Activated CD4-positive, alpha-beta memory T cell treated with anti-CD3 and anti-CD28 coated beads for 36 hours (primary cell): ENCODE measurements at places on chromosomes 7 and 10. TPM values are rescaled to one million over a fixed set of nuclear protein-coding genes. Genes with fewer than 3 reads are reported as not detected.

DNA sequence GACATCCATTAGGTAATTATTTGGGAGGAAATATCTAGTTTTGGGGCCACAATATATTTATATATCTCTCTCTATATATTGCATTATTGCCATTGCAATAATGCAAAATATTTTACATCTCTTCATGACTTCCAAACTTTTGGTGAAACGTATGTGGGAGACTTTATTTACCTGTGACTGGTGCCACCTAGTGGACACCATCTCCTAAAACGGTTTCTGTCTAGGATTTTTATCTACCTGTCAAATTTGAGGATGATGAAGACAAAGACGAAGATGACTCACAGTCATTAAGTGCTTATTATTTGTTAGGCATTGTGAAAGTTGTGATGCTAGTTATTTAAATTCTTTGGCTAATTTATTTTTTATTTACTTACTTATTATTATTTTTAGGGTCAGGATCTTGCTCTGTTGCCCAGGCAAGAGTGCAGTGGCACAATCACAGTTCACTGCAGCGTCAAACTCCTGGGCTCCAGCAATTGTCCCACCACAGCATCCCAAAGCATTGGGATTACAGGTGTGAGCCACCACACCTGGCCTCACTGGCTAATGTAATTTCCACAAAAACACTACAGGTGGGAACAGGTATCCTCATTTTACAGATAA lies 18.7 kb upstream of the CBLL1 start:
- peak; percentile 42 for DNase-seq

GRCh38 chr10:125557311-125557710 lies 125.7 kb downstream of the TEX36 start:
- no peak for DNase-seq

DNA sequence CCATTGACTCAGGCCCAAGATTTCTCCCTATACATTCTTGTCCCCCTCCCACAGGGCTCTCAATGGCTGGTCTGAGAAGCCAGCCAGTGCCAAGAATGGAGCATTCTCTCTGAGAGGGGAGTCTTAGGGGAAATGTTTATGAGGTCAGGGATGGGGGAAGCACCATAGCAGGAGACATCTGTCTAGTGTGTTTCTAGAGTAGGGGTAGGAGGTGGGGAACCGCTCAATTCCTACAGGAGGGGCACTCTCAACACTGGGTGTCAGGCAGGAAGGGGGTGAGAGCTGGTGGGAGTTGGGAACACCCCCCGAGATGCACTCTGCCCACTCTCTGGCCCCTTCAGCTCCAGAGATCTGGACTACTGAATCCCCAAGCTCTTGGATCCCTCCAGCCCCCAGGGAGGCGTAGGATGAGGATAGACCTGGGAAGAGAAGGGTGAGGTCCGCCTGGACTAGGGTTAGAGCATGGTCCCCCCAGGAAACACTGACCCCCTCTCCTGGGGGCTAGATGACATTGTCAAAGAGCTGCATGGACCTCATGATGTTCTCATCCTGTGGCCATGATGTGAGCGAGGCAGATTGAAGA lies 8.7 kb upstream of the OGA start:
- DNase-seq = no peak

DNA sequence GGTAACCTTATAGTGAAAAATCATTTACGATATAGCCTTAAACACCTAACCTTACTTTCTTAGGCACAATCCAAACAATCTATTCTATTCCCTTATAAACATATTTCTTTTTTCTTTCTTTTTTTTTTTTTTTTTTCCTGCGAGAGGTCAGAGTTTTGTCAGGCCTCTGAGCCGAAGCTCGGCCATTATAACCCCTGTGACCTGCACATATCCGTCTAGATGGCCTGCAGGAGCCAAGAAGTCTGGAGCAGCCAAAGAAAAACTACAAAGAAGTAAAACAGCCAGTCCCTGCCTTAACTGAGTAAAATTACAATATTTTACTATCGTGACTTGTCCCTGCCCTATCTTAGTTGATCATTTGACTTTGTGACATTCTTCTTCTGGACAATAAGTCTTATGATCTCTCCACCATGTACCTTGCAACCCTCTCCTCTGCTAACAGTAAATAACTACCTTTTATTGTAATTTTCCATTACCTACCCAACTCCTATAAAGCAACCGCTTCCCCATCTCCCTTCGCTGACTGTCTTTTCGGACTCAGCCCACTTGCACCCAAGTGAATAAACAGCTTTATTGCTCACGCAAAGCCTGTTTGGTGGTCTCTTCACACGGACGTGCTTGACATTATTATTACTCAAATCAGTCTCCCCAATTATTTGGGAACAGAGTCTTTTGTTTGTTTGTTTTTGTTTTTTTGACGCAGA lies 64.5 kb downstream of the AOAH start:
- no peak for DNase-seq

- no peak for DNase-seq
Observed at GRCh38 chr7:108413782-108414492, 42.3 kb downstream of the NRCAM start.

- no peak for DNase-seq
Observed at GRCh38 chr7:148114804-148115203, 475.8 kb upstream of the C7orf33 start.

GRCh38 chr7:90824386-90825307 lies 228.5 kb downstream of the CDK14 start:
- DNase-seq = no peak

- no peak for DNase-seq
Observed at GRCh38 chr10:86681047-86681446, 12.7 kb downstream of the LDB3 start.

DNA sequence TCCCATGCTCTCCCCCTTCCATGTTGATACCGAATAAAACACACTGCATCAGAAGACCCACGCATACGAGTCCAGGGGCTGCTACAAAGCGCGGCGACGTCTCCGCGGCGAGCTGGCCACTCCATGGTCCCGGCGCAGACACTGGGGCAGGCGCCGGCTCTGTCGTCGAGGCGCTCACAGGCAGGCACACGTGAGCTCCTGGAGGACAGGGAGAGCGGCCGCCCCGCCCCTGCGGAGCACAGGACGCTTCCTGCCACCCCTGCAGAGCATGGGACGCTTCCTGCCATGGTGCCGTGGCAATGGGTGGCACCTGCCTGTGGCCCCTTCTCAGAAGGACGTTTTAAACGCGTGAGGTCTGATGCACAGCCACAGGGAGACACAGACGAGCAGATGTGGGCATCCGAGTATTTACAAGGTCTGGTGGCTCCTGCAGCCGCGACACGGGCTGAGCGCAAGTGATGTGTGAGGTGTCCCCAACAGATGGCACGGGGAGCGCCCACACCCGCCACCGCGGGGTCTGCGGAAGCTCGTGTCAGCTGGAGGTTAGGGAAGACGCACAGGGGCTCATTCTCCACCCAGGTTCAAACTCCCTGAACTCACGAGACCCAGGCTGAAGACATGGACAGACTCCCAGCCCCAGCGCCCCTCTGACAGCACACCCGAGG lies 21.4 kb upstream of the GPR146 start:
- no peak for DNase-seq

DNA sequence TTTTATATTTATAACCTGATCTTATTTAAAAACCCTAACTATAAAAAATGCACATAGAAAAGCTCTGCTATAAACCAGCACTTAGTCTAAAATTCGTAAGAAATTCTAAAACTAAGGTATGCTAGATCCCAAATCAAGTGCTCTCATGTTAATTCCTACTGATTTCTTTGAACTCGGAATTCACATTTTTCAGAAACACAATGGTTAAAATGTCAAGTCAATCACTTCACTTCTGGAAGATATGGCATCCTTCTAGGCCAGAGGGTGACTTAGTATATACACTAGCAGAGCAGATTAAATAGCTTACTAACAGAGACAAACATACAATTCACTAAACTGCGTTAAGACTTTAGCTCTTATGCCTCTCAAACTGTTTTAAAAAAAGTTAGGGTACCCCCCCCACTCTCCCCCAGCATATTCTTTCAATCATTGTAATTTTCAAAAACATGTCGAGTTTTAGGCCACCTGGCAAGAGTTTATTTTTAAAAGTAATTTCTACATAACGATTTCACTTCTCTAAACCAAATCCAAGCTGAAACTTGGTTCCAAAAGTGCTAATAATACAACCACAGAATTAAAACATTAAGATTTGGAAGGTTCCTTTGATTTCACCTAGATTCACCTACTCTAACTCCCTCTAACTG lies 129.4 kb downstream of the NRBF2 start:
- DNase-seq = no peak

GRCh38 chr10:124547647-124548168 lies 86.1 kb downstream of the LHPP start:
- DNase-seq = no peak

DNA sequence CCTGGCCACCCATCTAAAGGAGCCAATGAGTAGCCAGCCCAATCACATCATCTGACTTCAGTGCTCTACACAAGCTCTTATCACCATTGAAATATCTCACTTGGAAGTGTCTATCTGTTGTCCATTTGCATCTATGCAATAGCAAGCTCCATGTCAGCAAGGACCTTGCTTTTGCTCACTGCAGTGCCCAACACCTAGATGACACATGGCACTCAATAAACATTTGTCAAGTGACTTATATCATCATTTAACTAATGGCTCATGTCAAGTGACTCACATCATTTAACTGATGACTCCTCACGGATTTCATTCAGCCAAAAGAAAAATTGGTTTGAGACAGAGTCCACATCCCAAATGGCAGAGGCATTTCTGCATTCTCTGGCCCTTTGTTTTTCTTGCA lies 92.9 kb upstream of the ADAM12 start:
- DNase-seq = no peak

- DNase-seq = no peak
Observed at GRCh38 chr7:114972567-114972966, 50.7 kb downstream of the MDFIC start.

GRCh38 chr7:135672560-135673359 lies 10.4 kb downstream of the STMP1 start:
- DNase-seq = no peak

- no peak for DNase-seq
Observed at GRCh38 chr10:113953505-113954272, 90.0 kb upstream of the ADRB1 start.

DNA sequence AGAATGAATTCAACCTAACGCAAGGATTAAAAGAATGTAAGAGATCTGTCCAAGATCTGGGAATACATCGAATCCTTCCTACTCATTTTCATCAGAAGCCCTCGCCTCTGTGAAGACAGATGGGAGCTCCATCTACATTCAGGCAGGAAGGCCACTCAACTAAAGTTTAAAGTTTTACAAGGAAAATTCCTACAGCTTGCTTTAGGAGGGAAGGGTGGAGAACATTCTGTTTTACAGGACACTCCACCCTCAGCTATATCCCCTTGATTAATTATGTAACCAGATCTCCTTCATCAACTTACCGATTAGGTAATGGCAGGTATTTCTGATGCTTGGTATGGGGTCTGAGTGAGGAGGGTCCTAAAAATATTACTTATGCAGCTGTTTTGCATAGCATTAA lies 5.6 kb upstream of the AHR start:
- DNase-seq = no peak

DNA sequence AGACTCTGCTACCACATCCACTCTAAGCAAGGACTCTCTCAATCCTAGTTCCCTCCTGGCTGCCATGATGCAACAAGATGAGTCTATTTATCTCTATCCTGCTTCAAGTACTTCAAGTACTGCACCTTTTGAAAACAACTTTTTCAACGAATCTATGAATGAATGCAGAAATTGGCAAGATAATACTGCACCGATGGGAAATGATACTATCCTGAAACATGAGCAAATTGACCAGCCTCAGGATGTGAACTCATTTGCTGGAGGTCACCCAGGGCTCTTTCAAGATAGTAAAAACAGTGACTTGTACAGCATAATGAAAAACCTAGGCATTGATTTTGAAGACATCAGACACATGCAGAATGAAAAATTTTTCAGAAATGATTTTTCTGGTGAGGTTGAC lies 40.7 kb downstream of the AHR start:
- DNase-seq = no peak

DNA sequence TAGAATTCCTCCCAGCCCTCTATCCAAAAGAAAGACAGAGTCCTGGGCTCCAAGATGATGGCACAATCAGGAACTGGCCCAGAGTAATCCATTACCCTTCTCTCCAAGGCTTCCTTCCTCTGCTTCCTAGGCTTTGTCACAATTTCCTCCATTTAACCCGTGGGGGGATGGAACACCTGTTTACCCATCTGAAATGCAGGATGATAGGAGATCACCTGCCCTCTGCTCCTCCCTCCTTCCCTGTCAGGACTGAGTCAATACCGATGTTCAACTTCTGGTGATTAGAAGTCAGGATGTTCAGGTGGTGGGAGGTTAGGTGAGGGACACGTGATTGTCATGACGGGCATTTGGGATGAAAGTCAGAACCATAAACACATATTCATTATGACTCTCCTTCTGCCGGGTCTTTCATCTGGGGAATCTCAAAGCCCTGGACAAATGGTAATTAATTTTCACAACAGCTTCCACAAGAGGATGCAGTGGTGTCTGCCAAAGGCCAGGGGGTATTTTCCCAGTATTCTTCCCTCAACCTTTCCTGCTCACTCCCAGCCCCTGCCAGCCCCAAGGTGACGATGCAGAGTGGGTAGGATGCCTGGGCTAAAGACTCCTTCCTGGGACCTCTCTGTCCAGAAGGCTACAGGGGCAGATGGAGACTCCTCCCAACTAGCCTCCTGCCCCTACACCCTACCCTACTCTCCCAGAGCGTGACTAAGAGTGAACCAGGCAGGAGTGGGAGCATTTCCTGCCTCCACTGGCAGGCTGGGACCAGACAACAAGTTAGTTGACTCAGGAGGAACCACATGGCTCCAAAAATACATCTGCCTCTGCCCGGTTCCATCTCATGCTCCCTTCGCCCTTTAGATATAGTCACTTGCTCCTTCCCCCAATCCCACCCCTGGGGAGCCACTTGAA lies 27.9 kb downstream of the DUSP5 start:
- peak; percentile 48 for DNase-seq

- DNase-seq = peak; percentile 6
Observed at GRCh38 chr7:157498657-157499056, 161.9 kb downstream of the DNAJB6 start.

MSS51 gene
- total RNA-seq = 2.1 TPM

PRR15 gene
- not detected for total RNA-seq

PSD gene
- 4.4 TPM for total RNA-seq

LRRD1 gene
- total RNA-seq = not detected
